ENCODE measurements at places on chromosomes 5 and 9. TPM values are rescaled to one million over a fixed set of nuclear protein-coding genes. Genes with fewer than 3 reads are reported as not detected.

DNA sequence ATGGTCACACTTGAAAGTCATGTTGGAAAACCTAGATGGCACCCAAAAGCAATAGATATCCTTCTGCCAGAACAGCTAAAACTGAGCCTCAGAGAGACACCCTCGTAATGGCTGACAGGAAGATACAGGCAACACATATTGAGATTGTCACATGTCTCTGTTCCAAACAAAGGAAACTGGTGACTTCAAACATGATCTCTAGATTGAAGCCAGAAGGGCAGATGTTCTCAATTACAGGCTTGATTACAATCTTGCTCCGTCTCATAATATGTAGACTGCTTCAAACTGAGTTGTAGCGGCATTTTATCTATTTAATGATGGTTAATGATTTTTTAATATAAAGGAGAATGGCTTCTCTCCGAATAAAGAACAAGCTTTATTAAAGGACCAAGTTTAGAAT is 774.3 kb downstream of the KCTD16 start:
- DNase-seq = no peak

DNA sequence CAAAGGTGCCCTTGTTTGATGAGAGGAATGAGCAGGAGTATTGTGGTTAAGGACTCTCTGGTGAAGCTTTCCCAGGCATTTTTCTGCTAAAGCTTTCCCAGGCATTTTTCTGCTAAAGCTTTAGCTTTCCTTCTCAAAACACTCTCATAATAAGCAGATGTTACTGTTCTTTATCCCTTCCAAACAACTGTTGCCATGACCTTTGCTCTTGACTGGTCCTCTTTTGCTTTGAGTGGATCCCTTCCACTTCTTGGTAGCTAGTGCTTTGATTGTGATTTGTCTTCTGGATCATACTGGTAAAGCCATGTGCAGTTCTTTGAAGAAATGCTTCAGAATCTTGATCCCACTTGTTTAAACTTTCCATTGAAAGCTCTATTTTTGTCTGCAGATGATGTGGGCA is 85.8 kb downstream of the GPBP1 start:
- no peak for DNase-seq

- DNase-seq = no peak
Measured at GRCh38 chr5:59817536-59817935, 76.0 kb downstream of the PDE4D start.

DNA sequence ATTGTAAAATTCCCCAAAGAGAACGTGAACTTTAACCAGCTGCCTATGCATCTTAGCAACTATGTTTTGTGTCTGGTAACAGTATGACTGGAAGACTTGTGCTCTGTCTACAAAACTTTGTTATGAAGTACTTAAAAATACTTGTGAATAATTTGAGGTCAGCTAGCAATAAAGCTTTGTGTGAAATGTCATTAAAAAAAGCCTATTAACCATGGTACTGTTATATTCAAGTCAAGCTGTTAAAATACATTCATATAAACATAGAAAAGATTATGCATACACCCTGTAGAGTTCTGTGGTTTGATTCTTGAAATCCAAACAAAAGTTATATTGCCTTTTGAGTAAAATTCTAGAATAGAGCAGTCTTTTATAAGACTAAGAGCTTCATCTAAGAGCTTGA is 60.1 kb downstream of the VCAN start:
- no peak for DNase-seq

- no peak for DNase-seq
Measured at GRCh38 chr9:114824110-114824509, 18.3 kb upstream of the TNFSF15 start.

Gene CTXN3
- total RNA-seq = not detected

GRCh38 chr5:163362840-163363371 is 74.5 kb upstream of the CCNG1 start:
- DNase-seq = no peak

Gene SAXO1
- not detected for total RNA-seq

Gene TMEM171
- 77.4 TPM for total RNA-seq

Gene PSD2
- 0.08 TPM for total RNA-seq

DNA sequence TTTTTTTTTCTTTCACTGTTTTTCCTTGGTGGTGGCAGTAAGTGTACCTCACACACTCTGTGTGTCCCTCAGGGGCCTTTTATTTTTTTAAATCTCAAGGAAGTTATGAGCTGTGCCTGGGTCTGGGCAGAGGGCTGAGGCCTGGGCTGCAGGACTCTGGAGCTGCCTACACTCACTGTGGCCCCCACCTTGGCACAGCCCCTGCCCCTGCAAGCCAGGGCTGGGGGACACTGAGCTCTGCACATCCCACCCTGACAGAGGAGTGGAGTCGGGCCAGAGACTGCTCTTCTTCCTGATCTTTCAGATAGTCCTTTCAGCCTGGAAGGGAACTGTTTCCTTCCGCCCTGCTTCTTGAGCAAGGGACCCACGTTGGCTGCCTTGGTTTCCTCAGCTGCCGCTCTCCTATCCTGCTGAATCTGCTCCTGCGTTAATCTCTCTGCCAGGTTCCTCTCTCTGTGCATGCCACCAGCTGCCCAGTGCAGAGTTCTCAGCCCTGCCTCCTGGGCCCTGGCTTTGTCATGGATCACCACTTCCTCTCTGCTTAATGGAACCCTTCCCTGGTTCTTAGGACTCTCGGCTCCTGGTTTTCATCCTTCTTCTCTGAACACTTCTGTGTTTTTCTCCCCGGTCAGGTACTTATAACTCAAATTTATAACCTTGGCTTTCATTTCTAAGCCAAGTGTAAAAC is 502.3 kb downstream of the DIRAS2 start:
- DNase-seq = no peak

GRCh38 chr9:132230605-132231004 is 68.7 kb downstream of the NTNG2 start:
- no peak for DNase-seq
